EL (cell line): ENCODE measurements at places on chromosomes 2 and 18.

GRCh38 chr2:205741256-205741978, 59.1 kb downstream of the NRP2 start:
- DNase-seq, result no peak

DNA sequence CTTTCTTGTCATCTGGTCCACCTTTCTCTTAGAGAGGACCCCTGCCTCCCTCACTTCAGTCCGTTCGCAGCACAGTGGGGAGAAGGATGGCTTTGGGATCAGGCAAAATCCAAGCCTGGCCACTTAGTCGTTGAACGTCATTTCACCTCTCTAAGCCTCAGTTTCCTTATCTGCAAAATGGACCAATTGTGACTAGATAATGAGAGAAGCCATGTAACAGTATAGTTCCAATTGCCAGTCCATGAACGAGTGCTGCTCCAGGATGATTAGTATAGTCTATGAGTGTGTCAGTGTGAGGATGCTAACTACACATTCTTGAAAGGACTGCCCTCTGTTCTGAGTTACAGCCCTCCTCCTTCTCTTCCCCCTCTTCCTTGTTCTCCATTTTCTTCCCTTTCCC, 1.1 kb downstream of the INHA start:
- no peak for DNase-seq

GRCh38 chr18:34223164-34223892, 1.4 kb downstream of the NOL4 start:
- no peak for DNase-seq

GRCh38 chr2:20350041-20350712, 467 bp downstream of the PUM2 start:
- peak; percentile 44 for DNase-seq

- peak; percentile 63 for DNase-seq
Observed at GRCh38 chr2:168519534-168520308, 63.6 kb downstream of the CERS6 start.

GRCh38 chr2:98607741-98608115, 584 bp downstream of the COA5 start:
- DNase-seq, result no peak

DNA sequence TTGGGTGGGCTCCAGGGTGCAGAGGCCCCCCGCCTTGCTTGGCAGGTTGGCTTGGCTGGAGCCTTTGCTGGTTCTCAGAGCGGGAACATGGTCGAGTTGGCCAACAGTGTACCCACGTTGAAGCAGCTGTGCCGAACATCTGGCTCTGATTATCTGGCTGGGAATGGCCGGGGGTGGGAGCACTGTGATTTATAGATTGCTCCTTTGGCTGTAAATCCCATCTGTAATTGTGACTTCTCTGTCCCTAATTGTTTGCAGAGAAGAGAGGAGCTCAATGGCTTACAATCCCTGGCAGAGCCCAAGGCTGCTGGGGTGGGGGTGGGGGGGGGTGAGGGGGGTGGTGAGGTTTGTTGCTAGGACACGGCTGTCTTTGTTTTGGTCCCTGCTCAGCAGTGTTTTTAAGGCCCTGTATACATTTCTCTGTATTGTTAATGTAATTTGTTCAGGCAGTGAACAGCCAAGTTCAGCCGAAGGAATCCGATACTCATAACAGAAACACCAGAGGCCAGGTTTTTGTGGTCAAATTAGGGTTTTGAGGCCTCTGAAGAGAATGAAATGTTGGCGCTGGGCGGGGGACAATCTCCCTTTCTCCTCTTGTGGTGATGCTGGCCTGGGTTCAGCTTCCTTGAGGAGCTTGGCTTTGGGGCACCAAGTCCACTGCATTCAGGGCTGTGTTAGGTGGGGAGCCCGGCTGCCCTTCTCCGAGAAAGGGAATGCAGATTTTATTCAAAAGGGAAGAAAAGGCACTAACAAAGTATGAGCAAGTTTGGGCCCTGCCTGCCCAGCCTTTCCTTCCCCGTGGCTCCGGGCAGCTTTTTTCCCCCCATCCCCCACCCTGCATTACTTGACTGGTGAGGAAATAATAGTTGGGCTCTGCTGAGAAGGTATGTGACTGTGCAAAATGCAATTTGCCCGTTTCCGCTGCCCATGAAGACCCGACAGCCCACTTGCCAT, 82.5 kb downstream of the TCF7L1 start:
- peak; percentile 57 for DNase-seq

GRCh38 chr2:170180031-170180566, 2.2 kb downstream of the MYO3B start:
- no peak for DNase-seq

- no peak for DNase-seq
Observed at GRCh38 chr2:221088506-221088905, 483.6 kb downstream of the EPHA4 start.

- no peak for DNase-seq
Observed at GRCh38 chr2:221463241-221463896, 108.7 kb downstream of the EPHA4 start.

- no peak for DNase-seq
Observed at GRCh38 chr2:65477590-65477989, 45.2 kb upstream of the SPRED2 start.

DNA sequence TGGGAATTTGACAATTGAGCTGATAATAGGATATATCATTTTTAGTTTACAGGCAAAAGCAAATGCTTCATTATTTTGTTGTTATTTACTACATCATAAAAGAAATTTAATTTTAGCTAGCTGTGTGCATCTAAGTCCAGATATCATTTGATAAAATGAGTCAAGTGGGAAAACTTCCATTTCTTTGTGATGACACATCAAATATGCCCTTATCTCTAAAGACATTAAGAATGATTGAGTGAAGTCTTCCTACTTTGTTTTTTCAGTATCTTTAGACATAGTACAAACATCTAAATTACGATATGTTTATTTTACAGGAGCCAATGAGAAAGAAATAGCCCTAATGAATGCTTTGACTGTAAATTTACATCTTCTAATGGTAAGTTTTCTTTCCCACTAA, 77.0 kb downstream of the KYNU start:
- DNase-seq, result peak; percentile 7

DNA sequence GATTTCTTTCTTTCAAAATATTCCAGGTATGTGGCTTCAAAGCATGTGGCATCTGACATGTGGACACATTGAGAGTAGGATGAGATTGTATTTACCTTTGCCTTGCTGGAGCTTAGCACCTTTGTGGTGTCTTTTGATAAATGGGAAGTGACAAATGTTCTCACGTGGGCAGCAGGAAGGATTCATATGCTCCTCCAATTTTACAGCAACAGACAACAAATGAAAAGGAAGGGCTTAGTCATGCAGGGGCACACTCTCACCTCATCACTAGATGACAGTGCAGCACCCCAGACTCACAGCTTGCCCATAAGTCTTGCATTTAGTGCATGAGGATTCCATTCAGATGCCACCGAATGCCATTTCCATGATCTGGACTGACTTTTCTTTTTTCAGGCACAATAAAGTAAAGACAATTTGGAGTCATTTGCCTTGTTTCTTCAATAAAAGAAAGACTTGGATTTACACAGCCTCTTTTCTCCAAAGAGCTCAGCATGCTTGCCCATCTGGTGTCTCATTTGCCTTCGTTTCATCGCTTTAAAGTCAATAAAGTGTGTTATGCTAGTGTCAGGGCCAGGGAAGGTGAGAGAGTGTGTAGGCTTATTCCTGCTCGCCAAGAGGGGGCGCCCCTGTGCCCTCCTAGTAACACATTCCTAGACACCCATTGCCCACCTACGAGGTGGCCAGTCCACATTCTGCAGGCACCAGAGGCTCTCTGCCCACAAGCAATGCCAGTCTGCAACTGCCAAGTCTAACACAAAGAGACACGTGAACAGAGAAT, 39.6 kb upstream of the DAPL1 start:
- DNase-seq, result peak; percentile 13

- no peak for DNase-seq
Observed at GRCh38 chr2:160891353-160891740, 268.9 kb upstream of the TANK start.

GRCh38 chr2:112585400-112585799, 991 bp downstream of the CHCHD5 start:
- DNase-seq, result no peak

DNA sequence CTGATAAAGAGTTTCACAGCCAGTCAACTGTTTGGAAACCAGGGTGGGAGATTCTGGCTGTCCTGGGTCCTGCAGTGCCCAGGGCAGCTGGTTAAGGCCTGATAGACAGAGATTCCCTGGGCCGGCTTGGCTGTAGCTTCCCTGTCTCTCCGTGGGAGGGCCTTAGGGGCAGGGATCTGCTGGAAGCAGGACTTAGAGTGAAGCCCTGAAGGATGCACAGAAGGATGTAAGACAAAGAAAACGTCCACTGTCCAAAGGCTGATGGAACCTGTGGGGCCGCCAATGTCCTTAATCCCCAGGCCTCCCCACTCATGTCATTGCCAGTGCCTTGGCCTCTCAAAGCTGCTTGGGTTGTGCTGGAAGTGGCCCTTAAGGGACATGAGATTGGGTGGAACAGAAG, 33.0 kb downstream of the MROH2A start:
- no peak for DNase-seq

GRCh38 chr2:220277445-220277975, 650.1 kb downstream of the SLC4A3 start:
- peak; percentile 82 for DNase-seq

GRCh38 chr2:20222769-20223406, 2.0 kb downstream of the SDC1 start:
- no peak for DNase-seq

DNA sequence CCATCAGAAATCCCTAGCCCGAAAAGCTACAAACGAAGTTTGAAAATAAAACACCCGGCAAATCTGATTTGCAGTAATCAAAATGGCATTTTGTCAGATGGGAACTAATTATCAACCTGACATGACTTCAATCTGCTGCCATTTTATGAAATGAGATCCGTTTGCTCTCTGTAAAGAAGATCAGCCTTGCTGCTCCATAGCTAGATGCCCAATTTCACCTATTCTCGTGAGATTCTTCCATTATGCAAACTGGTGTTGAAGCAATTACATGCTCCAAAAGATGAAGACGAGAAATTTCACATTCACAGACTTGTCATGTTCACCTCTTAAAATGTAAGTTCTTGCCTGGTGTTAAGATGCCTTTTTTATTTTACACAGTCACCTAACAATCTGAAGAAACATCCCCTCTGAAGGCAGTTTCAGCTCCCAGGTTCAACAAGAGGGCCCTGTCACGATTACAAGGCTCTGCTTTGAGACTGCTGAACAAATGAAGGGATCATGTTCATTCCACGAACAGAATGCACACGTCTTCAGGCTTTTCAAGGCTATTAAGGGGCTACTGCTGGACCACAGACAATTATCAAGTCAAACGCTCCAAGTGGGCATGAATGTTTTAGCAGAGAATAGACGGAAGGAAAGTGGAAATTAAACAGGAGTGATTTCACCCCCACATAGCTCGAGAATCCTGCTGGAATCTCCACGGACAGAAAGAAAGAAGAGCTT, 172.6 kb upstream of the PID1 start:
- DNase-seq, result no peak

- DNase-seq, result no peak
Observed at GRCh38 chr2:19527771-19528170, 169.3 kb upstream of the OSR1 start.

DNA sequence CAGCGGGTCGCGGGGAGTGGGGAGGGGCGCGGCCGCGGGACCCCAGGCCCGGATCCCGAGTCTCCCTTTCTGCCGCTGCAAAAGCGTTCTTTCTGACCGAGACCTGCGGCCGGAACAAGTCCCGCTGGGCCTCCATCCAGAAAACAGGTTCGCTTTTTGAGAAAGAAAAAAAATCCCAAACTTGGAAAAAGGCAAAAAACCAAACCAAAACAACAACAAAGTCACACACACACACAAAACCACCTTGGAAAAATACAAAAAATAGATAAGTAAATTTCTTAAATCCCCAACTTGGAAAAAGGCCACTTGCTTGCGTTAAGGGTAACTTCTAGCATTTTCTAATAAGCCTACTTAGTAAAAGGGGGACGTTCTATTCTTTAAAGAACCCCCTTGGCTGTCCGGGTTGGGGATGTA, 250 bp upstream of the CHST10 start:
- no peak for DNase-seq

GRCh38 chr2:15797231-15797938, 143.0 kb upstream of the MYCN start:
- no peak for DNase-seq

DNA sequence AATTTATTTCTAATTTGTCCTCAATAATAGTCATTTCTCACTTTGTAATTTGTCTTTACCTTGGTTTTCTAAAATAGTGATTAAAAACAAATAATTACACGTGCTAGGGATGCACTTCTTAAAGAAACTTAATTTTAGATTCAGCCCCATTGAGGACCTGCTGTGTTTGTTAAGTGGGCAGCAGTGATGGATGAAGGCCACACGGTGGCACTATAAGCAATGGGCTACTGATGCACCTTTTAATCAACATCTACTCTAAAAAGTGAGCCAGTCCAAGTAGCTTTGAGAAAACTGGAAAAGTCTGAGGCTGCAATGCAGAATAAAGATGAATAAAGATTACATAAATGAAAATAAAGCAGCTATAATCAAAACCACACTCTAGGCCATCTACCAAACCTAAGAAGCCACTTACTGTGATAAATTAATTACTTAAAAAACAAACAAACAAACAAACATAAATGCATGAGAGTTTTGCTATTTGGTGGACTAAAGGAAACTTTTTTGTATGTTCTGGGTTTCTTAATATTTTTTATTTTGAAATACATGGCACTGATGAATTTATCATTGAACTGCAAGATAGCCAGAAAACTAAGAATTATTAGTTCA, 89.3 kb downstream of the PDE11A start:
- peak; percentile 62 for DNase-seq

DNA sequence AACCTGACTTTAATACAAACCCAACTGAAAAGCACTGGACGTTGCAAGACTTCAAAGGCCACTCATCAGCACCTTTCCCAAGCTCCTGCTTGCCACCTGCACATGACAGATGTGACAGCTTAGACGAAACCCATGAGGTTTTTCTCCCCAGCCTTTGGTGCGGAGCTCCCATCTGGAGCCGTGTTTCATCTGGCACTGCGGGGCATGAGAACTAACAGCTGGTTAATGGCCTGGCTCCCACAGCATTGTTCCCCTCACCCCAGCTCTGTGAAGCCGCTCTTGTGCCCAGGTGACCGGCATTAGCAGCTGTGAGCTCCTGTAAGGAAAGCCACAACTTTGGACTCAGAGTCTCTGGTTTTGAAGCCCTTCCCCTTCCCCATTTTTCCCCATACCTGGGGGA, 50.9 kb downstream of the GALR1 start:
- no peak for DNase-seq
